ENCODE measurements at places on chromosomes 6 and 20. TPM values are rescaled to one million over a fixed set of nuclear protein-coding genes. Genes with fewer than 3 reads are reported as not detected.

DNA sequence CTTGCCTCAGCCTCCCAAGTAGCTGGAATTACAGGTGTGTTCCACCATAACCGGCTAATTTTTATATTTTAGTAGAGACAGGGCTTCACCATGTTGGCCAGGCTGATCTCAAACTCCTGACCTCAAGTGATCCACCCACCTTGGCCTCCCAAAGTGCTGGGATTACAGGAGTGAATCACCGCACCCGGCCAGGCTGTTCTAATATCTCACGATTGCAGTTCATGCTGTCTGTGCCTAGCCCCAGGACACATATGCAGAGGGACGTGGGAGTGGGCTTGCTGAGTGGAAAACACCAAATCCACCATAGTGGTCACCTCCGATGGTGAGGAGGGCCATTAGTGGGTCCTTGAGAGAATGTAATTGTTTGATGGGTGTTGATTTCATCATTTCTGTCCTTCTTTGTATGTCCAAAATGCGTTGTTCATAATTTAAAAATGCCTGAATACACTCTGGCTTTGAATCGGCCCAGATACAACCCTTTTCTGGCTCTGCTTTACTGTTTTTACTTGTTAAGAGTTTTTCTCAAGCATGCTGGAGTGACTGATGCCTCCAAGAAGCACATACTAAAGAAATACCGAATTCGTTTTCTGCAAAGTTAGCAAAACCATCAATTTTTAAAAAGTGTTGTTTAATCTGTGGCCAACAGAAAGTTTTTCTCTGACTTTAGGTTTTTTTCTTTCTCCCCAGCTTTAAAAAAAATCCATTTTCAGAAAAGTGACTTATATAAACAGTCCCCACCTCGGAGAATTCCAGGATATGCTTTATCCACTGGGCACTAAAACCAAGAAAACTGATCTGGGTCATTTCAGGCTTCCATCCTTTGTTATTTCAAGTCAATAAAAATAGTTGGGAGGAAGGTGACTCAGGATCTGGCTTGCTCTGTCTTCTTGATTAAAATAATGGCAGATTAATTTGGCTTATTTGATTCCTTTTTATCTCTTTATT, 18.8 kb upstream of the RALGAPA2 start:
- H3K36me3 ChIP-seq: no peaks in the 10 kb centered on the region
- no peak for DNase-seq
- H3K4me1 ChIP-seq: peaks cover 15% of the 10 kb centered on the region
- no peak overlapping the region for H3K4me3 ChIP-seq
- no peak overlapping the region for H3K27ac ChIP-seq
- H3K27me3 ChIP-seq: no peaks in the 10 kb centered on the region

DNA sequence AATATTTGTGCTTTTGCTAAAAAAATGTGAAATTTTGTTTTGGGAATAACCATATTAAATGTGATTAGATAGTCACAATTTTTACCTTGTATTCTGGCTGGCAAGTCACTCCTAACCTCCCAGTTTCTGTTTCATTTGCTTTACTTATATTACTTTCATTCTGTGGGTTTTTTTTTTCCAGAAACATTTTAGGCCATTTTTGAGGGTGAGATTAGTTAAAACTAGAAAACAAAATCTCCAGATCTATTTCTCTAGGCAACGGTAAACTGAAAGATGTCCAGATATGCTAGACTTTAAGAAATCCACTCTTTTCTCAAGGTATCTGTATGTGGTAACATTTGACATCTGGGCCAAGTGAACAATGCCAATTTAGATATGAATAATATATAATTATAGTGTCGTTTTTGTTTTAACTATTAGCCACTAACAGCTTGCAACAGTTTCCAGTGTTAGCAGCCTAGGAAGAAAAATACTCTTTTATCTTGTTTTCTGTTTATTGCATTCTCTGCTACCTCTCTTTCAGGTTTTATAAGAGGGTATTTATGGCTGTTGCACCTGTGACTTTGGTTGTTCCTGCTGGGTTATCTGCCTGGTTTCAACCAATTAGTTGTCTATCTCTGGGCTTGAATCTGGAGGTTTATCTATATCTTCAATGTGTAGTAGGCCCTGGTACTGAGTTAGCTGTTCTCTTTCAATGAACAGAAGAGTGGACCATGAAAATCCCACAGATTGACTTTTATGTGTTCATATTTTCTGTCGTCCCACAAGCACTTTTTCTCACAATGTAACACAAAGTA, 260.9 kb downstream of the NKAIN2 start:
- no peaks in the 10 kb centered on the region for H3K27me3 ChIP-seq
- no peak for DNase-seq
- H3K36me3 ChIP-seq: no peaks in the 10 kb centered on the region
- no peak overlapping the region for H3K4me3 ChIP-seq

Gene SGK2
- 0.09 TPM for total RNA-seq

Gene BEND6
- total RNA-seq: 1.1 TPM

Gene SYCP2
- 2.5 TPM for total RNA-seq

DNA sequence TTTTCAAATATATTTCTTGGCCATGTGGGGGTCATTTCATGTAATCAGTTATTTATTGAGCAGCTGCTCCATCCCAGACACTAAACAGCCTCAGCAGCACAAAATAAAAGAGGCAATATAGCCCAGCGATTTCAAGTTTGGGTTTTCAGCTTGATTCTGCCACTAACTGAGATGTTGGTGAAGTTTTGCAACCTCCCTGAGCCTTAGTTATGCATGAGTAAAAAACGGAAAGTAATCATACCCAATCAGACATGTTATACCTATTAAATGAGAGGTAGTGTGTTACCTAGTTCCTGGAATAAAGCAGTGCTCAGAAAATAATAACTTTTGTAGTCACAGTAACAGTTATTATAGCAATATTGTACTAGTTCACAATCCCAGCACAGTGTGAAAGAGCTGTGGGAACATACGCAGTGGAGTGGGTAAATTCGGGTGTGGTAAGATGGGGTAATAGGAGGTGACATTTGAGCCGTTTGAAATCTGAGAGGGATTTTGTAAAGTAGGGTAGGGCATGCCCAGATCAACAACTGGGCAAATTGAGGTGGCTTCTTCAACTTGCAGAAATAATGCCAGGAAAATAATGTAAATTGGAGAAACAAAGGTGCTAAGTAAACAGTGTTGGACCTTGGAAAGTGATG, 1.5 kb downstream of the SLC9A8 start:
- H3K36me3 ChIP-seq: peaks cover 5% of the 10 kb centered on the region
- no peak overlapping the region for H3K27ac ChIP-seq
- H3K4me1 ChIP-seq: peaks cover 25% of the 10 kb centered on the region
- no peak for DNase-seq

- no peak overlapping the region for H3K4me3 ChIP-seq
- no peak overlapping the region for H3K27ac ChIP-seq
- no peak for DNase-seq
- no peaks in the 10 kb centered on the region for H3K36me3 ChIP-seq
Measured at GRCh38 chr6:13183415-13184088, 144.8 kb downstream of the TBC1D7 start.

Gene HLA-DRB5
- 266 TPM for total RNA-seq

Gene ERVFRD-1
- 0.14 TPM for total RNA-seq

DNA sequence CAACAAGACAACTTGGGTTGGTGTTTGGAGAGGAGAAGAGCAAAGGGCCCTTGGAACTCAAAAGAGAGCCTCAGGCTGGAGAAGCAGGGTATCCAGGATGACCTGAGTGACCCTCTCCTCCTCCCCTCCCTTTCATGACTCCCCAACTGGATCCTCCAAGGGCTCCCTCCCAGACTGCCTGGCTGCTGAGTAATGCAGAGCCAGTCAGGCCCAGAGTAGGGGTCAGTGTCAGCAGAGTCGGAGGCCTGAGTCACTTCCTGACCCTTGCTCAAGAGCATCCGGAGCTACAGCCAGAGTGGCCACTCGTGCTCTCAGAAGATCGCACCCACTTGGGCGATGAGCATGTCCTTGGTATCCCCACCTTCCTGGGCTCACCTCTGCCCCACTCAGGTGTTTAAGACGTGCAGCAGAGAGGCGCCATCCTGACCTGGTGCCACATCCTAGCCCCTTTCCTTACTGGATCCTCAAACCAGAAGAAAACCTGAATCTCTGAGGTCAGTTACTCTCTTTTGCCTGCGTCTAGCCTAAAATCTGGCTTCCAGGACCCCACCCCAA, 2.8 kb upstream of the MAPK13 start:
- no peak overlapping the region for H3K27ac ChIP-seq
- no peaks in the 10 kb centered on the region for H3K36me3 ChIP-seq
- no peak overlapping the region for H3K4me3 ChIP-seq
- DNase-seq: no peak
- peaks cover 21% of the 10 kb centered on the region for H3K27me3 ChIP-seq

Gene HLA-A
- 741 TPM for total RNA-seq

DNA sequence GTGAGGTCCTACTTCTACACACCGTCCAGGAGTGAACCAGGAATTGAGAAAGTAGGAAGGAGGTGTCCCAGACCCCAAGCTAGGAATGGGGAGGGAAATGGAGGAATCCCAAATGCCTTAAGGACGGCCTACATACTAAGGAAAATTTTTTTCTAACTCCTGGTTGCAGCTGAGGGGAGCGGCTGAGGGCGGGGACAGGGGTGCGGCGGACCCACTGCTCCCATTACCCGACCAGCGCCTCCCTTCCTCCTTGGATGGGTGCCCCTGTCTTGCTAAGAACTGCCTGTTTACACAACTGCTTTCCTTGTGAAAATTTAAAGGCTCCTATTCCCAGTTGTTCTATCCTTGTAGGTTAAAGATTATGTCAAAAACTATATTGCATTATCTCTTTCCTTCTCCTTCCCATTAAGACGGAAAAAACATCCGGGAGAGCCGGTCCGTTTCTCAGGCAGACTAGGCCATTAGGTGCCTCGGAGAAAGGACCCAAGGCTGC, 699 bp upstream of the HSPA1B start:
- H3K4me3 ChIP-seq: peak overlapping the region; percentile 45
- H3K36me3 ChIP-seq: no peaks in the 10 kb centered on the region
- H3K27ac ChIP-seq: peak overlapping the region; percentile 92
- DNase-seq: no peak

GRCh38 chr6:39769012-39769411, 23.2 kb upstream of the DAAM2 start:
- H3K36me3 ChIP-seq: no peaks in the 10 kb centered on the region
- no peaks in the 10 kb centered on the region for H3K27me3 ChIP-seq
- H3K4me1 ChIP-seq: no peaks in the 10 kb centered on the region

Gene LY6G6F
- total RNA-seq: 0.05 TPM

- H3K27me3 ChIP-seq: peaks cover 7% of the 10 kb centered on the region
- no peak for DNase-seq
- H3K27ac ChIP-seq: no peak overlapping the region
- peaks cover 49% of the 10 kb centered on the region for H3K36me3 ChIP-seq
- H3K4me1 ChIP-seq: peaks cover 6% of the 10 kb centered on the region
Measured at GRCh38 chr20:63891061-63892002, 3.6 kb upstream of the DNAJC5 start.

- DNase-seq: no peak
- H3K27me3 ChIP-seq: no peaks in the 10 kb centered on the region
- no peaks in the 10 kb centered on the region for H3K36me3 ChIP-seq
- H3K4me3 ChIP-seq: no peak overlapping the region
Measured at GRCh38 chr20:62542862-62543261, 67.1 kb upstream of the GATA5 start.

GRCh38 chr20:48928832-48929725, 7.6 kb downstream of the ARFGEF2 start:
- H3K27me3 ChIP-seq: no peaks in the 10 kb centered on the region
- H3K27ac ChIP-seq: no peak overlapping the region
- no peak overlapping the region for H3K4me3 ChIP-seq
- no peaks in the 10 kb centered on the region for H3K36me3 ChIP-seq
- H3K4me1 ChIP-seq: no peaks in the 10 kb centered on the region

- peaks cover 24% of the 10 kb centered on the region for H3K4me1 ChIP-seq
- H3K27ac ChIP-seq: no peak overlapping the region
- no peak overlapping the region for H3K4me3 ChIP-seq
- no peak for DNase-seq
- H3K36me3 ChIP-seq: peaks cover 28% of the 10 kb centered on the region
Measured at GRCh38 chr20:34022839-34023234, 29.1 kb downstream of the RALY start.

- H3K27ac ChIP-seq: no peak overlapping the region
- H3K4me3 ChIP-seq: no peak overlapping the region
- H3K36me3 ChIP-seq: peaks cover 48% of the 10 kb centered on the region
- no peaks in the 10 kb centered on the region for H3K4me1 ChIP-seq
Measured at GRCh38 chr6:158584236-158584651, 24.4 kb downstream of the TMEM181 start.

DNA sequence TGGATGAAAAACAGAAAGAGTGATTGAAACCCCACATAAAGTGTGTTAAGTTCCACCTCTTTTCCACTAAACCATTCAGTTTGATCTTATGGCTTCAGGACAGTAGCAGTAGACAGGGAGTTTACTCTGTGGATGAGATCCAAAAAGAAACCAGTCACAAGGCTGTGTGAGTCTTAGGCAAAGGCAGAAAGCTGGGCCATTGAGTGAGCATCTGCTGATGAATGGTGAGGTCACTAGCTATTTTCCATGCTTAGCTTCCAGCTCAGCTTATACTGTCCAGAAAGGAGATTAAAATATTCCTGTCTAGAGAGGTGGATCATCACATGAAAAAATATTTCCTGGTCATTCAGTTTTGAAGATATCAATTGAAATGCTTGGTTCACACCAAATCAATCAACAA, 1643.9 kb downstream of the HACE1 start:
- DNase-seq: no peak
- H3K4me1 ChIP-seq: no peaks in the 10 kb centered on the region
- no peaks in the 10 kb centered on the region for H3K27me3 ChIP-seq

Gene RING1
- total RNA-seq: 35.0 TPM

Gene MTFR2
- 2.5 TPM for total RNA-seq

GRCh38 chr6:130035211-130035610, 16.8 kb downstream of the L3MBTL3 start:
- H3K27me3 ChIP-seq: no peaks in the 10 kb centered on the region
- no peak overlapping the region for H3K27ac ChIP-seq
- H3K4me3 ChIP-seq: no peak overlapping the region
- DNase-seq: no peak
- no peaks in the 10 kb centered on the region for H3K36me3 ChIP-seq

- DNase-seq: no peak
- no peak overlapping the region for H3K27ac ChIP-seq
- no peak overlapping the region for H3K4me3 ChIP-seq
- H3K4me1 ChIP-seq: no peaks in the 10 kb centered on the region
Measured at GRCh38 chr20:8470156-8470555, 338.1 kb downstream of the PLCB1 start.

Gene LY6G5C
- total RNA-seq: 0.90 TPM

Gene RAET1E
- total RNA-seq: 0.05 TPM

DNA sequence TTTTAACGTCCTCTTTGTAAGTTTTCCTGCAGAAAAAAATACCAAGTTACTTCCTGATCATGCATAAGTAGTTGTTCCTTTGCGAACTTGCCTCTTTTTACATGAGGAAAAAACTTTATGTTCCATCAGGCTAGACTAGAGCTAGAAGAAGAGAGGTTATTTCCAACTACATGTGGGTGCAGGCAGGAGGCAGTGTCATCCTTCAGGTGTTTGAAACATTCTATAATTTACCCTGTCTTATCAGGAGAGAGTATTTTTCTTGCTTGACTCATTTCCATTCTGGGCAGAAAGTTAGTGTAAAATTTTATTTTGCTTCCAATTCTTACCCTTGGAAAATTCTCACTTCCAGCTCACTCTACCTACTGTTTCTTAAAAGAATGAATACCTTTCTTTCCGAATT, 28.5 kb upstream of the EPHA7 start:
- no peak overlapping the region for H3K27ac ChIP-seq
- H3K36me3 ChIP-seq: no peaks in the 10 kb centered on the region
- H3K27me3 ChIP-seq: no peaks in the 10 kb centered on the region
- no peaks in the 10 kb centered on the region for H3K4me1 ChIP-seq
- no peak overlapping the region for H3K4me3 ChIP-seq
- DNase-seq: no peak

Gene MCCD1
- not detected for total RNA-seq

Gene LCA5
- total RNA-seq: 1.3 TPM

GRCh38 chr6:169518451-169518850, 183.4 kb downstream of the WDR27 start:
- no peak overlapping the region for H3K4me3 ChIP-seq
- no peaks in the 10 kb centered on the region for H3K36me3 ChIP-seq
- no peaks in the 10 kb centered on the region for H3K27me3 ChIP-seq
- H3K27ac ChIP-seq: no peak overlapping the region
